ENCODE measurements at places on chromosomes 13 and 19.

DNA sequence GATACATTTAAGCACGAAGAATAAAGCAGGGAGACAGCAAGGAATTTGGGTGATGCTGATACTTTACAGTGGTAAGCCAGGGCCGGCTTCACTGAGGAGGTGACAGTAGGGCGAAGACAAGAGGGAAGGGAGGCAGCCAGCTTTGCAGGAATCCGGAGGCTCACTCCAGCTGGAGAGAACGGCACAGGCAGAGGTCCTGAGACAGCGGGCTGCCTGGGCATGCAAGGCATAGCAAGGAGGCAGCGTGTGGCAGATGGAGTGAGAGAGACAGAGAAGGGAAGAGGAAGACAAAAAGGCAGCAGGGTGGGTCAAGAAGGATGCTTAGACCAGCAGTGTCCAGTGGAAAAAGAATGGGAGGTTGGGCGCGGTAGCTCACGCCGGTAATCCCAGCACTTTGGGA lies 83.2 kb upstream of the WASF3 start:
- DNase-seq = no peak

- DNase-seq = no peak
These were observed 18.9 kb downstream of the ELAVL1 start for GRCh38 chr19:7986321-7987113.

DNA sequence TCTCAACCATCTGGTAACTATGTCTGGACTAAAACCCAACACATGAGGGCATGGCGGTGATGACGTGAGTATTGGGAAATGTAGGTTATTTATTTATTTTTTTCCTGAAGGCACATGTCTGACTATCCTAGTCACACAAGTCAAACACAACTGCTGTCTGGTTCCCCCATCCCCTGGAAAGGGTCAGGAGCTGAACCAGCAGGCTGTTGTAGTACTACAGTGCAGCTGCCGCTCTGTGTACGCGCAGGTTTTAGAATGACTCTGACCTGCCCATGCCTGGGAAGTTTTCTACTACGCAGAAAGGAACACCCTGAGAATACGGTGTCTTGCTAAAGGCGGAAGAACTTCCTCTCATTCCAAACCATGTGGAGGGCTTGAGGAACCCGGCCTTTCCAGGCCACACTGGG lies 1.2 kb downstream of the SLC7A1 start:
- no peak for DNase-seq

DNA sequence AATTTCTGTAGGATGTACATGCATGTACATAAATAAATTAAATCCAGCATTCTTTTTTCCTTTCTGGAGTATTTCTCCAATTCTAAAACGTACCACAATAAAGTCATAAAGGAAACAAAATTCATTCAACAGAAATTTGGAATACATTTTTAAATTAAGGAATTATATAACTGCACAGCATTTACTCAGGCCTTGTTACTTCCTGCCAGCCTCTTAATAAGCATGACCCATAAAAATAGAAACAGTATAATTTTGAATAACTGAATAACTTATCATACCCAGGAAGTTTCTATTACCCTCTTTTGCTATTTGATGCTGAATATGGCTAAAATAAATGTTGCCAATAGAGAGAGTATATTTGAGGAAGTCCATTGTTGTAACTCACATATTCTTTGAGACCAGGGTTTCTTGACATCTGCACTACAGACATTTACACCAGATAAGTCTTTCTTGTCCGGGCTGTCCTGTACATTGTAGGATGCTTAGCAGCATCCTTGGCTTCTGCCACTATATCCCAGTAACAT lies 178.2 kb downstream of the KLF12 start:
- DNase-seq = no peak

DNA sequence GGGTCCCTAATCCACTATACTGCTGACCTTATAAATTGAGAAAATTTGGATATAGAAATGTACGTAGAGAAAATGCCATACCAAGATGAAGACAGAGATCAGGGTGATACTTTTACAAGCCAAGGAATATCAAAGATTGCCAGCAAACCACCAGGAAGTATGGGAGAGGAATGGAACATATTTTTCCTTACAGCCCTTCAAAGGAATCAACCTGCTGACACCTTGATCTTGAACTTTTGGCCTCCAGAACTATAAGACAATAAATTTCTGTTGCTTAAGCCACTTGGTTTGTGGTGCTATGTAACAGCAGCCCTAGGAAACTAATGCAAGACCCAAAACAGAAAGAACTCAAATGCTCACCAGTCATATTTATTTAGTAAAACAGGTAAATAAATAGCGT lies 10.3 kb upstream of the NDFIP2 start:
- no peak for DNase-seq

DNA sequence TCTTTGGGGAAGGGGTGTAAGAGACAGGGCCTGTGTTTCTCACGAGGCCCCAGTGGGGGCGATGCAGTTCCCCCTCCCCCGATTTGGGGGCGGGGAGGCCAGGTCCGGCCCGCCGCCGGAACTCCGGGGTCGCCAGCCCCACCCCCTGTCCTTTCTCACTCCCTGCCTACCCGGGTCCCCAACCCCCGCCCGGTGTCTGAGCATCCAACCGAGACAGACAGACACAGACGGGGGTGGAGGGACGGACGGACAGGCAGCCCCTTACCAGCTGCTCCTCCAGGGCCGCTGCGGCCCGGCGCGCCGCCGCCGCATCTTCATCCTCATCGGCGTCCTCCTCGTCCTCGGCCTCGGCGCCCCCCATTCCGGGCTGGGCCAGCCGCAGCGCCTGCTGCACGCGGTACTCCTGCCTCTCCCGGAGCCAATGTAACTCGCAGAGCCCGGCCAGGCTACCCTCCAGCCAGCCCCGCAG lies 397 bp downstream of the DACT3 start:
- no peak for DNase-seq

DNA sequence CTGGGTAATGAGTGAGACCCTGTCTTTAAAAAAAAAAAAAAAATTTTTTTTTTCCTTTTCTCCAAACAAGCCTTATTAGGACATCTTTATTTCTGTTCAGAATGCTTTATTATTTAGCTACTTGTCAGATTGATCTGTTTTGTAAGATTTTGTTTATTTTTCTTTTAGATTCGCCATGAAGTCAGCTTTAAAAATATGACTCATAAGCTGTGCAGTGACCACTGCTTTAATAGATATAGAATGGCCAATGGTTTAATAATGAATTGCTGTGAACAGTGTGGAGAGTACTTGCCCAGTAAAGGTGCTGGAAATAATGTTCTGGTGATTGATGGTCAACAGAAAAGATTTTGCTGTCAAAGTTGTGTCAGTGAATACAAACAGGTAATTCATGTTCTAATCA lies 47.7 kb downstream of the ZMYM2 start:
- DNase-seq = no peak

DNA sequence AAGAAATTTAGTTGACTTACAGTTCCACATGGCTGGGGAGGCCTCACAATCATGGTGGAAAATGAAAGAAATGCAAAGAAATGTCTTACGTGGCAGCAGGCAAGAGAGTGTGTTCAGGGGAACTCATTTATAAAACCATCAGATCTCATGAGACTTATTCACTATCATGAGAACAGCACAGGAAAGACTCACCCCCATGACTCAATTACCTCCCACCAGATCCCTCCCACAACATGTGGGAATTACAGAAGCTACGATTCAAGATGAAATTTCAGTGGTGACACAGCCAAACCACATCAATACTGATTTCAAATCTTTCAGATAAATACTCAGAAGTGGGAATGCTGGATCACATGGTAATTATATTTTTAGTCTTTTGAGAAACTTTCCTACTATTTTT lies 1357.9 kb downstream of the SLITRK5 start:
- no peak for DNase-seq

- no peak for DNase-seq
These were observed 28.1 kb upstream of the SIAH3 start for GRCh38 chr13:45879666-45880065.

DNA sequence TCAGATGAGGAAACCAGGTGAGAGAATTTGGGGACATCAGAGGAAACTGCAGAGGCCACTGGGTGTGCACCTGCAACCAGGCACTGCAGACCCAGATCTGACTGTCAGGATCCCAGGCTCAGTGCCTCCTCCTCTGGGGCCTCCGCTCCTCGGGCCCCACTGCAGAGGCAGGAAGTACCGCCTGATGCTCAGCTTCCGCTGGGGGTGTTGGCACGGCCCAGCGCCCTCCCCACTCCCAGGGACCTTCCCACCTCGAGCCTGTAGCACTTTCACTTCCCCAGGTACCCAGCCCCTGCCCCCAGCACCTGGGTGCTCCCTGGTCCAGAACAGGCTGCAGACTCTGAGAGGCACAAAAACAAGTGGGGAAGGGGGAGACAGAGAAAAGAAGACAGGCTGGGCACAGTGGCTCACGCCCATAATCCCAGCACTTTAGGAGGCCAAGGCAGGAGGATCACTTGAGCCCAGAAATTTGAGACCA lies 1.4 kb upstream of the CD37 start:
- DNase-seq = peak; percentile 33

GRCh38 chr13:42752731-42753130 lies 28.7 kb upstream of the FAM216B start:
- no peak for DNase-seq

GRCh38 chr13:49953560-49953959 lies 17.4 kb upstream of the SPRYD7 start:
- DNase-seq = no peak

DNA sequence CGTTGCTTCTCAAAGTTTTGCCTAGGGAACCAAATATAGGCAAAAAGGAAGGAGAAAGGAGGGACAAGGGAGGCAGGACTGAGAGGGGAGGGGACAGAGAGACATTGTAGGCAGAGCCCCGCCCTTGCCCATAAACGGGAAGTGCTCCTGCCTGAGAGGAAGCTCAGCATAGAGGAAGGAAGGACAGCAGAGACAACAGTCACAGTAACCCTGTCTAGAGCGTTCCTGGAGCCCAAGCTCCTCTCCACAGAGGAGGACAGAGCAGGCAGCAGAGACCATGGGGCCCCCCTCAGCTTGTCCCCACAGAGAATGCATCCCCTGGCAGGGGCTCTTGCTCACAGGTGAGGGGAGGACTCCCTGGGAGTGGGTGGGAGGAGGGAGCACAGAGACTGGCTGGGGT lies at the start of gene CEACAM21:
Gene CEACAM21, plus strand, starts transcription at position 169 of the 400 bp plus-strand sequence. Its CDS starts 109 bp downstream, at position 278.
- no peak for DNase-seq

- DNase-seq = no peak
These were observed 703 bp downstream of the RASGRP4 start for GRCh38 chr19:38425222-38425809.

DNA sequence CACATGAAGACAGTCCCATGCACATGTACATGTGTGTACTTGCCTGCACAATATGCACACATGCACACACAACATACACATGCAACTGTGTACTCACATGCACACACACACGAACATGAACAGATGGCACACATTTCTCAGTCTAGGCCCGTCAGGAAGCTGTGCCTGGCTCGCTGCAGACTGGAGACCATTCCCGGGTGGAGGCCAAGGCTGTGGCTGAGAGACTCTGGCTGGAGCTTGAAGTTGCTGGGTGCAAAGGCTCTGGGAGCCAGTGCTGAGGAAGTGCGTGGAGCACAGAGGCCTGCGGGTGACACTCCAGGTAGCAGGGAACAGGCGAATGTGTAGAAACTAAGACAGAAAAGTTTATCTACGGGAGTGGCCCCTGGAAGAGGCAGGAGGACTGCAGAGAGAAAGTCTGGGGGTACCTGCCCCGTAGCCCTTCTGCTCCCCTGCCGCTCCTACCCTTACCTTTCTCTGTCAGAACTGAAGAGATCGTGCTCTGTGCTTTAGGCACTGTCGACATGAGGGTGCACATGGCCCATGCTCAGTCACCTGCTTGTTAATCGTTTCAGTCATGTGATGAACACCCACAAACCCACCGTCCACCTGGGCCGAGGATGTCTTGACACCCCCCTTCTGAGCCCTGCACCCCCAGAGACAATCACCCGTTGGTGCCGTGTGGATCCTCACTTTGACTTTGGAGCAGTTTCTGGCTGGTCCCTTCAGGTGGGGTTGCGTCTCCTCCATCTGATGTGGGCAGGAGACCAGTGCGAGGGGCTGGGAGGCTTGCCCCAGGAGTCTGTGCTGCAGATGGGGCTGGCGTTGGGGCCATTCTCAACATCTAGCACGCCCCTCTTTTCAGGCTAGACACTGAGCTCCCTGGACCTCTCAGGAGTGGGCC lies 69.4 kb downstream of the TEX29 start:
- no peak for DNase-seq

- no peak for DNase-seq
These were observed 10.2 kb downstream of the TSC22D1 start for GRCh38 chr13:44565881-44566280.

DNA sequence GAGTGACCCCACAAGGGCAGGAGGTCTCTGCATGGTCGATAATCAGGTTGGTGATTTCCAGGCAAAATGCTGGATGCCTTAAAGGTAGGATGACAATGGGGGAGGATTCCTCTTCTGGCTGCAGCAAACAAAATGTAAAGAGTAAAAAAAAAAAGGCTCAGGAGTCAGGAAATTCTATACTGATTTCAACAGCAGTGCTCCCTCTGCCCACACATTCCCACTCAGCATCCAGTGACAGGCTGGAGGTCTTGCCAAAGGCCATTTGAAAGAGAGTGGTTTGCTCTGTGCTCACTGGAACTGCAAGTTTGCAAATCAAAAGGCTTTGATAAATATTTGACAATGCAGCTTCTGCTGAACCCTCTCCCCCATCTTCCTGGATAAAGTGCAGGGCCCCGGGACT lies 135.4 kb downstream of the TNFRSF19 start:
- DNase-seq = no peak

DNA sequence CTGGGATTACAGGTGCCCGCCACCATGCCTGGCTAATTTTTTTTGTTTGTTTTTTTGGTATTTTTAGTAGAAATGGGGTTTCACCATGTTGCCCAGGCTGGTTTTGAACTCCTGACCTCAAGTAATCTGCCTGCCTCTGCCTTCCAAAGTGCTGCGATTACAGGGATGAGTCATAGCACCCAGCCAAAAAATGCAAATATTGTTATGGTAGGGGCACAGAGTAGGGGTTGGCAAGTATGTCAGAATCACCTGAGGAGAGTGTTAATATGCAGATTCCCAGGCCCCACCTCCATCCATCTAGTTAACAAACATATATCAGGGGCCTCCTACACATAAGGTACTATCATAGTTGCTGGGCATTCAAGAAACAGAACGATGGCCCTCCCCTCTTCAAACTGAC lies 44.7 kb downstream of the VAV1 start:
- DNase-seq = no peak

DNA sequence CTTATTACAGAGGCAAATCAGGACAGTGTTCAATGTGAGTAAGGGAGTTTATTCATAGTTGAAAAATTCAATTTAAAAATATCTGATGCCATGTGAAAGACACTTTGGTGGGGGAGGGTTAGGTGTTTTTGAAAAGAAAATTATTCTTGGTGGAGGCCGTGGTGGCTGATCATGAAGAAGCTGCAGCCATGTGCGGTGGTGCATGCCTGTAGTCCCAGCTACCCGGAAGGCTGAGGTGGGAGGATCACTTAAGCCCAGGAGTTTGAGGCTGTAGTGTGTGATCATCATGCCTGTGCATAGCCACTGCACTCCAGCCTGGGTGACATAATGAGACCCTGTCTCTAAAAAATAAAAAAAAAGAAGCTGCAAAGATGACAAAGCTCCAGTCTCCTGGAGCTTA lies 28.6 kb downstream of the WDFY2 start:
- DNase-seq = no peak

GRCh38 chr13:33775339-33776108 lies 42.4 kb upstream of the RFC3 start:
- no peak for DNase-seq

All from stimulated activated CD4-positive, alpha-beta T cell treated with anti-CD3 and anti-CD28 coated beads, Interleukin-1b, Interleukin-23, amount 100 ng/mL, for 1 hour (primary cell).